Uterine smooth muscle cell (primary cell): ENCODE measurements at places on chromosomes 7 and 10. TPM values are rescaled to one million over a fixed set of nuclear protein-coding genes. Genes with fewer than 3 reads are reported as not detected.

MYH16 gene
- 0.12 and 0.33 TPM in 2 replicates for total RNA-seq

MKX gene
- total RNA-seq, result 11.6 and 28.9 TPM in 2 replicates

TMEM270 gene
- total RNA-seq, result not detected in 2 replicates

FGL2 gene
- total RNA-seq, result under 0.01 and 0.22 TPM in 2 replicates

GHRHR gene
- total RNA-seq, result not detected in 2 replicates

KCNIP2 gene
- 0.55 and 0.62 TPM in 2 replicates for total RNA-seq

CHRM2 gene
- total RNA-seq, result 2.2 and 3.1 TPM in 2 replicates

TAF3 gene
- 1.6 and 2.0 TPM in 2 replicates for total RNA-seq

CRHR2 gene
- total RNA-seq, result not detected in 2 replicates

POU6F2 gene
- total RNA-seq, result not detected in 2 replicates

VGF gene
- 198 and 249 TPM in 2 replicates for total RNA-seq

SLC16A12 gene
- under 0.01 TPM in 1 of 2 replicates, not detected in the other for total RNA-seq

FERD3L gene
- total RNA-seq, result not detected in 2 replicates

CPVL gene
- 1.1 and 1.4 TPM in 2 replicates for total RNA-seq

MMS19 gene
- total RNA-seq, result 89.5 and 106 TPM in 2 replicates

GPAM gene
- total RNA-seq, result 14.5 and 17.5 TPM in 2 replicates

GJD4 gene
- total RNA-seq, result 0.12 TPM in 1 of 2 replicates, not detected in the other

MTG1 gene
- 37.6 and 38.5 TPM in 2 replicates for total RNA-seq

FAS gene
- 59.2 and 80.0 TPM in 2 replicates for total RNA-seq

TPK1 gene
- total RNA-seq, result 4.6 and 7.4 TPM in 2 replicates

ADRA2A gene
- total RNA-seq, result 0.22 and 2.0 TPM in 2 replicates

CRYGN gene
- 0.25 TPM in 1 of 2 replicates, not detected in the other for total RNA-seq

HTRA1 gene
- 44.5 and 158 TPM in 2 replicates for total RNA-seq
